Fibroblast of skin of right quadriceps (primary cell): ENCODE measurements at places on chromosomes 7 and 10.

DNA sequence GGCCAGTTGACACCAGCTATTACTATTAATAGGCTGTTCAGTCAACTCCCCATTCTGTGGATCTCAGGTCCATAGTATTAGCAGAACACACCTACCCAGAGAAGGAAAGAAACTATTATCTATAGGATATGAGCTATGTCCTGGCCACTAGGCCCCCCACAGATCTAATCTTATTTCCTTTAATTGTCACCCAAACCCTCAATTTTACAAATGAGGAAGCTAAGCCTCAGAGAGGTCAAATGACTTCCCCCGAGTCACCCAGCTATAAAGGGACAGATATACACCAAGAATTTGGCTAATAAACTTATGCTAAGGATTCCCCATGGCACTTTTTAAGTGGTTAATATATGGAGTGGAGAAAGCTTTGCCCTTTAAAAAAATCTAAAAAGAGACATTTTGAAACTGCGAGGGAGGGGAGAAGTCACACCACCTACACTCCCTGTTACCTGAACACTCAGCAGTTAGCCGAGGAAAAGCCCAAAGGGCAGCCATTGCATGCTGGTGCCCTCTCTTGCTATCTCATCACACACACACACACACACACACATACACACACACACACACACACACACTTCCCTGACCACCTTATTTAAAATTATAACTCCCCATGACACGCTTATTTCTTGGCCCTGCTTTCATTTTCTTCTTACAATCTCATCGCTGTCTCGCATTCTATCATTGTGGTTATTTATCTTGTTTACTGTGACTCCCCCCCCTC, 157.0 kb upstream of the ADO start:
- no peak for DNase-seq

GRCh38 chr7:17474724-17475344, 176.4 kb downstream of the AHR start:
- no peak for DNase-seq

DNA sequence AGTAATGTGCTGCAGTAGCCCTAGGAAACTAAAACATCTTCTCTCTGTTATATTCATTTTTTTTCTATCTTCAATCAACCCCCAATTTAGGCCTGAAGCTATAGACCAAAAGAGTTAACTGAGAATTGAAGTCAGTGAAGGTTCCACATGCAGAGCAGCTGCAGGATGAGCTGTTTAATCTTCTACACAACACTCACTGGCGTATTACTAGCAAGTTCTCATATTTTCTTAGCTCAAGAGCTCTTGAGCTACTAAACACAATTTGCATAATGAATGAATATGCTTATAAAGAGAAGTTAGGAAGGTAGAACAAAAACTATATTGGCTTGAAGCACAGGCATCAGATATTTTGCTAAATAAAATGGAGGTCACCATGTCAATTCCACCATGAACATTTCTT, 41.2 kb upstream of the GPR22 start:
- DNase-seq: no peak

DNA sequence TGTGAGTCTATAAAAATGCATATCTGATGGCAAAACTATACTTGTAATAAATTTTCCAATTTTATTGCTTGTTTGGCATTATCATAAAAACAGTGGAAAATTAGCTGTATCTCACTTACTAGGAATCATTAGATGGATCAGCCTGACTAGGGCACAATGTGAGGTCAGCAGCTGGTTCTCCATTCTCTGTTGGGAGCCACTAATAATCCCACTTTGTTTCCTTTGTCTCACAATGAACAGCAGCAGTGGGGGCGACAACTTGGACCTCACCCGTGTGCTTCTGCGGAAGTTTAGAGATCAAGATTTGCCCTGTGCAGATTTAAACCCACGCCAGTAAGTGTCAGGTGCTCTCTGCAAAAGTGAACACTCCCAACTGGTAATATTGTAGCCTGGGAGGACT, 295.5 kb downstream of the ABCA13 start:
- no peak for DNase-seq

- DNase-seq: no peak
Measured at GRCh38 chr7:45325378-45325777, 167.8 kb downstream of the RAMP3 start.

- no peak for DNase-seq
Measured at GRCh38 chr7:143906895-143907294, 4.9 kb upstream of the TCAF1 start.

DNA sequence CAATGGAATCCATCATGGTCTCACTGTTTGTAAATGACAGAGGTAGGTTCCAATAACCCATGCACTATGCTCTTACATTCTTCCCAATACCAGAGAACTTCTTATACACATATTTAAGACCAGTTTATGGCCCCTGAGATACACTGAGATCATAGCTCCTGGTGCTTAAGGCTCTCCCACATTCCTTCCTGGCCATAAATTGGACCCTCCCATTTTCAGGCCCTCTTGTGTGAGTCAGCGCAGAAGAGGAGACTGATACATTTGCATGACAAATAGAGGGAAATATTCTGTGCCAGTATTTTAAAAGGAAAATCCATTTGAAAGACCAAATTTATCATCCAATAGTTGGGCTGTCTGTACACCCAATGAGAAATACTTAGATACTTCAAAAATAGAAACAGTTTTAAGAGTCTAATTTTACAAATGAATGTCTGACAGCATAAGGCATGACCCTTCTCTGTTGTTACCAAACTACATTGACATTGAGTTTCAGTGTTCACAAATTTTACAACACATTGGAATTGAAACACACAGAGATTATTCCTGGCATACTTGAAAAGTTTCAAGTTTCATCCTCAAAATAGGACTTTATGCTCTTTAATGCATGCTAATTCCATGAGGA, 35.3 kb downstream of the SLC16A9 start:
- DNase-seq: peak; percentile 85

DNA sequence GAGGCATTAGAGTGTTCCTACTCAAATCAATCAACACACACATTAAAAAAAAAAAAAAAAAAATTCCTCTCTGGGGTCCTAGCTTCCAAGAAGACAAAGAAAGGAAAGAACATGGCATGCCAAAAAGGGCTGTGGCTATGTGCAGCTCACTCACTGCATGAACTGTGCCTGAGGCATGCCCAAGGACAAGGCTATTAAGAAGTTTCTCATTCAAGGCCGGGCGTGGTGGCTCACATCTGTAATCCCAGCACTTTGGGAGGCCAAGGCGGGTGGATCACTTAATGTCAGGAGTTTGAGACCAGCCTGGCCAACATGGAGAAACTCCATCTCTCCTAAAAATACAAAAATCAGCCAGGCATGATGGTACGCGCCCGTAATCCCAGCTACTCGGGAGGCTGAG, 41.9 kb upstream of the PPP3CB start:
- DNase-seq: no peak

GRCh38 chr7:8161364-8161828, 100.6 kb downstream of the ICA1 start:
- DNase-seq: no peak

- peak; percentile 80 for DNase-seq
Measured at GRCh38 chr7:100803398-100804161, 23.7 kb downstream of the EPHB4 start.

DNA sequence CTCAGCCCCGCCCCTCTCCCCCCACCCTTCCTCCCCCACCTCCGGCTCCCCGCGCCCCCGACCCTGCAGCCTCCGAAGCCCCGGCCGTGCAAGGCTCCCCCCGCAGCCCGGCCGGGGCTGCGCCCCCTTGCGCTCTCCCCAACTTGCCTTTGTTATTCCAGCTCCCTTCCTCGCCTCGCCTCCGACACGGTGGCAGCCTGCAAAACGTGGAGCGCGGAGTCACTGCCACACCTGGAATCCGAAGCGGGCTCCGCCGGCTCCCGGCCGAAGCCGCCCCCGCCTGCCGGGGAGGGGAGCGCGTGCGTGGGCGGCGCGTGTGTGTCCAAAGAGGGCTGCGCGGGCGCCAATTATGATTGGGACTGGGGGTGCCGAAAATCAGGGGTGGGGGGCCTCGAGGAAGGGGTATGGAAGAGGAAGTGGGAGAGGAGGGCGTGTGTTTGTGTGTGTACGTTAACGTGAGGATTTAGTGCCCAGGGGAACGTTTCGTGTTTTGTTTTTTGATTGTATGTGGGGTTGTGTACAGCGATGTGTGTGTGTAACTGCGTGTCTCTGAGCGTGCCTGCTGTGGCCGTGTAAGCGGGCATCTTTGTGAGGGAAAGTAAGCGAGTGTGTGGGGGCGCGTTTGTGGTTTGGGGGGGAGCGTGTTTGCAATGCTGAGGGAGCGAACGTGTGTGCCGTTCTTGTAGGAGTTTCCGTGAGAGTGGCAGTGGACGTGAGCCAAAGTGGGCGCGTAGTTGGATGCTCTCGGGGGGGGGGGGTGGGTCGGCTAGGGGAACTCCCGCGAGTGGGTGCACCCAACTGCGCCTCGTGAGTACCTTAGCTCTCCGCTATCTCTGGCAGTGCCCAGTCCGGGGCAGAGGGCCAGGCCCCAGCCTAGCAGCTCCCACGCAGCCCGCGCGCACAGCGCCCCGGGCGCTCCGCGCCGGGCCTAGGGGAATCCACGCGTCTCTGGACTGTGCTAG, 1.2 kb upstream of the ZMIZ1 start:
- DNase-seq: peak; percentile 92

GRCh38 chr7:116525298-116525912, 569 bp downstream of the CAV1 start:
- peak; percentile 20 for DNase-seq

DNA sequence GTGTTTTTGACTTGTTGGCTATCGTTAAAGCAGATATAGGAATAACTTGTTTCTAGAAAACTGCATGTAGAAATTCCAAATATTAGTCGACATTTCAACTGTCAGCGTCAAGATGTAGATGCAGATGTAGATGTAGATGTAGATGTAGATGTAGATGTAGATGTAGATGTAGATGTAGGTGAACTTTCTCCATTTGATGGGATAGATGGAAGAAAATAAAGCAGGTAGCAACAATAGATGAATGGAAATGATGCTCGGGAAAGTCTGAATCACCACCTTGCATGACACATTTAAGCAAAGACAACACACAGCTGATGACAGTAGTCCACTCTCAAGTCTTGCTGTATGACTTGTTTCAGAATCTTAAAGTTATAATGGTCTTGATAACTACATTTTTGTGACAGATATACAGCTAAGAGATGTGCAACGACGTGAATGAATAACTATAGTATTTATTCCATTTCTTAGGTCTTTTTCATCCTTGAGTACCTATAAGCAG, 53.5 kb downstream of the SND1 start:
- DNase-seq: no peak

DNA sequence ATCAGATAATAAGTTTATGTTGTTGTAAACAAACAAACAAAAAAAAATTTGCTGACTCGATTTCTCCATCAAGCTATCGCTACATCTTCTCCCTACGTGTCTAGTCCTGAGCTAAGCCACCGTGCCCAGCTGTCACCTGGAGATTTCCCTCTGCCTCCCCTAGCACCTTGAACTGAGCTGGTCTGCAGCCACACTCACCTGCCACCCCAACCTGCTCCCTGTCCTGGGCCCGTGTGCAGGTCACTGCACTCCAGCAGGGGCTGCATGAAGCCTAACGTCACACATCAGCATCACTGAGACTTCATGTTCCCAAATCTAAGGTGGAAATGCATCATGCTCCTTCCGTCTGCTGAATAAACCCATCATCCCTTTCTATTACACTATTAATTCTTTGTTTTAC, 44.4 kb downstream of the TEX36 start:
- DNase-seq: no peak

DNA sequence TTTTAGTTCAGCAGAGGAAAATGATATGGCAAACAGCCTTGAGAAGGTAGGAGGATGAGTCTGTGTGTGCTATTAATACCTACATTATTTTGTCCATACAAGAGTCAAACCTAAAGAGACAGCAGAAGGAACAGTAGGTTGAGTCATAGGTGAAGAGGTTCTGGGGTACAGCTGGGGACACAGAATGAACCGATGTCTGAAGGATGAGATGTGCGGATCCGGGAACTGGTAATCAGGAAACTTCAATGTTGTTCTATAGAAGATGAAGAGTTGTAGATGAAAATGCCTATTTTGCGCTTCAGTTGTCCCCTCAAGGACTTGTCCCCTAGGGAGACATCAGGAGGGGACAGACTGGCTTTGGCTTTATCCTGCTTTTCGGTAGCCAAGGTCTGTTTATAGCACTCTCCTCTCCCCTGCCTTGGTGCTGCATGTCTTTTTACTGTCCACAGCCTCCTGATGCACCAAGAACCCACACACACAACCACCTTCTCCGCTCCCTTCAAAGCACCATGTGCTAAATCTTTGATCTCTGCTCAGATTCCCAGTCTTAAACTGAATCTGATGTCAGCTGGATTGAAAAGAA, 94.6 kb downstream of the GNAT3 start:
- no peak for DNase-seq

- DNase-seq: peak; percentile 30
Measured at GRCh38 chr7:216360-217300, 24.3 kb downstream of the FAM20C start.
